Natural killer cell (primary cell): ENCODE measurements at places on chromosomes 12 and 14. TPM values are rescaled to one million over a fixed set of nuclear protein-coding genes. Genes with fewer than 3 reads are reported as not detected.

DNA sequence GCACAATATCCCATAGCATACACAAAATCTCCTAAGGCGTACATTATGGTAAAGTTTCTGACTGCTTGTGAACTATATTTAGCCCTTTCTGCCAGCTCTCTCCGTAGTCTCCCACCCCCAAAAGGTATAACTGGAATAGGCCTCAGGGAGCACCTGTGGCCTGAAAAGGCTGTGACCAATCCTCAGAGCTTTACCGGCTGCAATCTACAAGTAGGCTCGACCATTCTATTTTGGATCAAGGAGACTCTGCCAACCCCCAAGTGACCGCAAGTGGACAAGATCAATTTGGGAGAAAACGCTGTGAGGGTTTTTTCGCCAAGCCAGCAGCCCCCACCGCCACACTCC, 1.2 kb downstream of the PPTC7 start:
- no peak for DNase-seq

- DNase-seq, result peak; percentile 86
These were observed at the start of gene GXYLT1 for GRCh38 chr12:42144408-42145196. GXYLT1 (minus strand) TSS chr12:42144874; CDS start chr12:42144646, 228 bp downstream.

- DNase-seq, result no peak
These were observed 190.8 kb downstream of the SLC41A2 start for GRCh38 chr12:104767261-104767660.

DNA sequence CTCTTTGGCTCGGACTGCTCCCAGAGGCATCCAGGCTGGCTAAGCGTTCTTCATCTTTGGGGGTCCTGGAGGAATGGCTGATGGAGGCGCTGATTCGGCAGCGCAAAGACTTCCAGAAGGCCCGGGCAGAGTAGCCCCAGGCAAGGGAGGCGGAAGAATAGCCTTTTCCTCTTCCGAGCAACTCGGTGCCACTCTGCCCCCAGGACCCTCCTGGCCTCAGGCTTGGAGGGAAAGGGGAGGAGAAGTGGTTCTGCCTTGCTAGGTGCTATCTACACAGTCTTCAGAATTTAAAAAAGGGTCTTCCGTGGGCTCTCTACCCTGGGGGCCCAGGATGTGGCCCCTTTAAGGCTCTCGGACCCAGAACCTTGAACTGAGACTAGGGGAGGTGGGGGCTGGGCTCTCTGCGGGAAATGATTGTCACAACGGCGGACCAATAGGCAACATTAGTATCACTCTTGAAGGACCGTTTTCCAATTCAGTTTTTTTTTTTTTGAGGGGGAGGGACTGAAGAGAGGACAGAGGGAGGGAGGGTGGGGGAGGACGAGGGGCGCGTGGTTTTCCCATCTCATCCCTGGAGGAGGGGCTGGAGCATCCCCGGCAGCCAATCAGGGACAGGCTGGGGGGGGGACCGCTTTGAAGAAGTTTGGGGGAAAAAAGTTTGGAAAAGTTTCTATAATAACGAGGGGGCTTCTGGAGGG, at the start of gene NFATC4:
Gene NFATC4, plus strand, starts transcription at position 671 of the 698 bp plus-strand sequence. CDS start 157 bp downstream, outside the sequence.
- DNase-seq, result no peak

The ESPL1 gene
- total RNA-seq, result 1.9 TPM

The KCNA5 gene
- total RNA-seq, result 0.13 TPM

DNA sequence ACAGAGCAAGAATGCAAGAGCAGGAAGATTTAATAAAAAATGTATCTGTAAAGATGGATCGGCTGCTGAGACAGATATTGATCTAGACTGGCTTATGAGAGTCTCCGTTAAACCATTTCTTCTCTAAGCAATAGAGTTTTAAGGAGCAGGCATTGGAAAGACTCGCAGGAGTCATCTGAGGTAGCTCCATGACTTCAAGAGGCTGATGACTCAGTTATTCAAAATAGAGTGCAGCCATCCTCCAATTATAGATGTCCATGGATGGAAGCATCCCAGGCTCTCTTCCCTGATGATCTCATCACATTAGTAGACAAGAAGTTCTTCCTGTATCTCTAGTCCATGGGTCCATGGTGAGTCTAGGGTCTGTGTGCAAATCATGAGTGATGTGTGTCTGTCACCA, 638.3 kb upstream of the TMEM132C start:
- no peak for DNase-seq

GRCh38 chr12:62282057-62282774, 22.0 kb downstream of the USP15 start:
- no peak for DNase-seq

The SMOC1 gene
- total RNA-seq, result not detected

DNA sequence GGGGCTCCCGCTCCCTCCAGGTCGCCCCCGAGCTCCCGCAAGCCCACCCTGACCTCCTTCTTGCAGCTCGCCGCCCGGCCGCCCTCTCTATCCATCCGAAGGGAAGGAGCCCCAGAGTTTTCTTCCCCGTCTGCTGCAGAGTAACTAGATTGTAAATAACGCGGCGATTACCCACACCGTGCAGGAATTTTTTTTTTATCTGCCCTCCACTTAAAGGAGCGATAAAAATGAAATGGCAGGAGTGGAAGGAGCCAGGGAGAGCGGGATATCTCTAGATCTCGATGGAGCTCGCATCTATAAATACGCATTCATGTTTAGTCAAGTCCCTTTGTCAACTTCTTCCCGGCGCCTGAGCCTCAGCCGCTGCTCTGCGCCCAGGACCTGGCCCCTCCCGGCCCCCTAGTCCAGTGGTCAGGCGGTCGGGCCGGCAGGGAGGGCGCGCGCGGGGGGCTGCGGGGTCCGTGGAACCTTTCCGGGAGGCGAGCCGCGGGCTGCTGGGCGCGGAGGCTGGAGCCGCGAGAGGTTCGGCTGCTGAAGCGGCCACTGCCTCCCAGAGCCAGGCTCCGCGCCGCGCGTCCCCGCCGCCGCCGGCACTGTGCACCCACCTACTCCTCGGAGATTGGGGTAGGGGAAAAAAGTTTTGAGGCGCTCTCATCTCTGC, 386.0 kb downstream of the BCAT1 start:
- DNase-seq, result no peak

DNA sequence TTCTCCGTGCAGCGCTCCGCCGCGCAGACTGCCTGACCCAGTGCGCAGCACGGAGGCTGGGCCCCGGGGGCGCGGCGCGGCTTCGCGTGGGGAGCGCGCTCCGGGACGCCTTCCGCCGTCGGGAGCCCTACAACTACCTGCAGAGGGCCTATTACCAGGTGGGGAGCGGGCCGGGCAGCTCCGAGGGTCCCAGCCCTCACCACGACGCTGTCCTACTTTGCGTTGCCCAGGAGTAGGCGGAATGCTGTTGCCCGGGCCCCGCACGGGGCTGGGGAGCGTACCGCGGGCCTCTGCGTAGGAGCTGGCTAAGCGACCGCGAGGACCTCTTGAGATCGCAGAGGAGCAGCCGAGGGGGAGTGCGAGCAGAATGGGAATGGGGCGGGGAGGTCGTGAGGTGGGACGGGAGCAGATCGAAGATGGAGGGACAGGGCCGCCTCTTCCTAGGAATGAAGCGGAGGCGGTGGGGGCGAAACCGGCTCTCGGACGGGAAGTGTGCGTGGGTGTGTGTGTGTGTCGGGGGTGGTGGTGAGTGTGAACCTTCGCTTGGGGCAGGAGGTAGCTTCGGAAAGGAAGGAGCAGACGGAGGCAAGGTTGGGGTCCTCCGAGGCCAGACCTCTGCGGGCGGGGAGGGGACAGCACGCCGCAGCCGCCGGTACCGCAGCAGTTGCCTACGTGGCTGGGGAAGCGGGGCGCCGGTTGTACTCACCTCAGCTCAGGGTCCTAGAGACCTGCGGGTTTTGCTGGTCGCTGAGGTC, 751 bp downstream of the P3H3 start:
- peak; percentile 65 for DNase-seq

The MYO1H gene
- total RNA-seq, result not detected

DNA sequence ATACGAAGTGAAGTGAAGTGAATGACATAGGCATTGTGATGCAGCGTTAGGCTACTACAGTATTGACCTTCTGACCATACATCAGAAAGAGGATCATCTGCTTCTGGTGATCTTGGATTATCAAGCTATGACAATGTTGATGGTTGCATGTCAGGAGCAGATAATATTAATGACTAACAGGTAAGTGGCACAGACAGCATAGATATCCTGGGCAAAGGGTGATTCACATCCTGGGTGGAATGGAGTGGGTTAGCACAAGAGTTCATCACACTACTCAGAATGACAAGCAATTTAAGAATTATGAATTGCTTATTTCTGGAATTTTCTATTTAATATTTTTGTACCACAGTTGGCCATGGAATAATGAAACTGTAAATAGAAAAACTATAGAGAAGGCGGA, 397.9 kb upstream of the ATP2B1 start:
- DNase-seq, result no peak

- DNase-seq, result no peak
These were observed 44.2 kb downstream of the LGMN start for GRCh38 chr14:92704036-92704804.

DNA sequence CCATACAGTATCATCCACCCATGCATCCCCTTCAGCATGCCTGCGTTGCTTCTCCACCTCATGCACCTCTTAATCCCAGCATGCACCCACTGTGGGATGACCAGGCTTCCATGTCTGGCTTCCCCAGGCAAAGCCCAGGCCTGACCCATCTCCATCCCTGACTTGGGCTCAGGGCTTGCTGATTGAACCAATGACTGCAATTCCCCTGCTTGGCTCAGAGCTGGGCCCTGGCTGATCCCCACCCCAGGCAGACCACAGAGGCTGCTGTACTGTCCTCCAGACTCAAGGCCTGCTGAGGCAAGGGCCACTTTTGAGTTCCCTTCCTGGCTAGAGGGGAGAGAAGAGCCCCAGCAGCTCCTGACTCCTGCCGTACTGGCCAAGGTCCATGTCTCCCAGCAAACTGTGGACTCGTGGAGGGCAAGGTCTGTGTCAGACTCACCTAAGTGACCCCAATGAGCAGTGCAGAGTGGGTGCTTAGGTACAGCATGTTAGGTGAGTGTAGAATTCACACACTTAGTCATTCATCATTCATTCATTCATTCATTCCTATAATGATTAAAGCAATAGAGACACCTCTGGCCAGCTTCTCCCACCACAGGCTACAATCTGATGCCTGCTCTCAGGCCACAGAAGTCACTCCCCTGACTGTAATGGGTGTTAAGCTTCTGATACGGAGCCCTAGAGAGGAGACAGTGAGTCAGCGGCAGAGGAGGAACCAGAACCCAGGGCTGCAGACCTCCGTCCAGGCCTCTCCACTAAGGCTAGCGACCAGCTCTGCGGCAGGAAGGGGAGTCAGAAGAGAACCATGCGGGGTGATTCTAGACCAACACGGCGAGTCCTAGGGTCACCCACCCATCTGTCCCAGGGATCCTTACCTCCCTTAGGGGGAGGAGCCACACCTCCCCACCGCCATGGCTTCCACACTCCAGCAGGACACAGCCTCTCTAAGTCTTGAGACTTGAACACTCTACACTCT, 2.9 kb downstream of the BEGAIN start:
- no peak for DNase-seq

DNA sequence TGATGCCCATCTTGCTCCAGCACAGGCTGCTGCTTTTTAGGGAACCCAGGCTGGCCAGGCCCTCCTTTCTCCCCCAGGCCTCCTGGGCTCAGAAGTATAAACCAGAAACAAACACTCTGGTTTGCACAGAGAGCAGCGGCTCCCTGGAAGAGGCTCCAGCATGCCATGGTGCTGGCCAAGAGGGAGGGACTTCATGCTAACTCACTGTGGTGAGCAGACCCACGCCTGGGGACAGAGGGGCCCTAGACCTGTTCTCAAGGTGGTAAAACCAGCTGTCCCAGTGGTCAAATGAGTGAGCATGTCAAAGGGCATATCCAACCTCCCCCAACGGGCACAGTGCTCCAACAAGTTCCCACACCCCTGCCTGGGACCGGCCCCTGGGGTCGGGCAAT, 15.5 kb downstream of the BCL11B start:
- no peak for DNase-seq

GRCh38 chr12:48768736-48769135, 20.2 kb downstream of the ADCY6 start:
- no peak for DNase-seq

GRCh38 chr12:12684375-12685106, 11.4 kb downstream of the GPR19 start:
- DNase-seq, result no peak

DNA sequence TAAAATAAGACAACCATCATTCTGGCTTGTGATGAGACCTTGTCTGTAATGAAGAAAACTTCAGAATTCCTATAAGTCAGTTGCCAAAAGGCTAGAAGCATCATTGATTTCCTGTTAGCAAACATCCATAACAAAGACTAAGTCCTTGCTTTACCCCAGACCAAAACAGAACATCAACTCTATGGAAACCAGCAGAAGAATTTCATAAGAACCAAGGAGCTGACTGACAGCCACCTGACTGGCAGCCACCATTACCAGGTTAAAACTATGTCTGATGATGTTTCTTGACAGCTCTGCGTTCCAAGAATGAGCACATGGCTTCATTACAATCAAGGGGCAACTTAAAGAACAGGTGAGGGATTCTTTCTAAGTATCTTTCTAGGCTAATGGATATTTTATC, 29.3 kb downstream of the HECTD4 start:
- no peak for DNase-seq

DNA sequence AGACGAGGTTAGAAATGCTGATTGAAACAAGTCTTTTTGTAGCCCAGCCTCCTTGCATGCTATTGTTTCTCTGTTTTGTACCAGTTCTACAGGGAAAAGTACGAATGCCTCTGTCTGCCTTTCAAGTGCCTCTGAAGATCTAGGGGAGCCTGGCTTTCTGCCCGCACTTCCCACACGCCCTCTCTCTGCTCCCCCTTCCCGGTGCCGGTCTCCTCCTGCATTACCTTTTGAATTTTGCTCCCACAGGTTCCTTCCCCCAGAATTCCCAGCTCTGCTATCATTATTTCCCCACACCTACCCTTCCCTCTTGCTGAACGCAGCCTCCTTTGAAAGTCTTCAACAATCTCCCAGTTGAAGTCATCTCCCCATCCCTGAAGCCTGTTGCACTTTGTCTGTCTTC, 689.7 kb downstream of the BCL11B start:
- no peak for DNase-seq

GRCh38 chr12:118164798-118165486, 29.0 kb downstream of the PEBP1 start:
- no peak for DNase-seq

The CCDC175 gene
- not detected for total RNA-seq

- no peak for DNase-seq
These were observed 6.6 kb upstream of the RAB3IP start for GRCh38 chr12:69732088-69732487.

DNA sequence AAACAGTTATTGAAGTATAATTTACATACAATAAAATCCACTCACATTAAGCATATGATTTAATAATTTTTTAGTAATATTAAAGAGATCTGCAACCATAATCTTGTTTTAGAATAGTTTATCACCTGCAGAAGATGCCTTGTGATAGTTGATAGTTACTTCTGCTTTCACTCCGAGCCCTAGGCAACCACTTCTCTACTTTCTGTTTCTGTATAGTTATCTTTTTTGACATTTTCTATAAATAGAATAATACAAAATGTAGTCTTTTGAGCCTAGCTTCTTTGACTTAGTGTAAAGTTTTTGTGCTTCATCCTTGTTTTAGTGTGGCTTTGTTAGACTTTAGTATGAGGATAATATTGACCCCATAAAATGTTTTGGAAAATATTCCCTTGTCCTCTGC, 111.0 kb downstream of the MNAT1 start:
- no peak for DNase-seq

GRCh38 chr12:93178154-93178878, 199.4 kb upstream of the NUDT4 start:
- DNase-seq, result no peak
